Smooth muscle cell of the umbilical artery (primary cell): ENCODE measurements at places on chromosomes 7 and 10. TPM values are rescaled to one million over a fixed set of nuclear protein-coding genes. Genes with fewer than 3 reads are reported as not detected.

GPRIN2 gene
- not detected in 2 replicates for total RNA-seq

TSPAN15 gene
- total RNA-seq, result 10.1 and 35.0 TPM in 2 replicates

CABCOCO1 gene
- total RNA-seq, result 0.18 TPM in 1 of 2 replicates, not detected in the other

PLAC9 gene
- total RNA-seq, result 2.6 and 2.7 TPM in 2 replicates

PDZD7 gene
- total RNA-seq, result 1.2 and 1.5 TPM in 2 replicates

LIPJ gene
- total RNA-seq, result not detected in 2 replicates

TMEM273 gene
- not detected in 2 replicates for total RNA-seq

SEC24C gene
- total RNA-seq, result 47.2 and 88.3 TPM in 2 replicates

ERCC6 gene
- total RNA-seq, result 38.0 and 42.9 TPM in 2 replicates

OR6V1 gene
- total RNA-seq, result not detected in 2 replicates

EN2 gene
- under 0.01 TPM in 1 of 2 replicates, not detected in the other for total RNA-seq

SKIDA1 gene
- total RNA-seq, result 0.30 and 0.42 TPM in 2 replicates

VSTM2A gene
- not detected in 2 replicates for total RNA-seq

SFTPA1 gene
- total RNA-seq, result not detected in 2 replicates

CHST3 gene
- 13.1 and 35.0 TPM in 2 replicates for total RNA-seq

IFIT1B gene
- not detected in 2 replicates for total RNA-seq

MINDY3 gene
- total RNA-seq, result 36.2 and 36.5 TPM in 2 replicates

C7orf33 gene
- total RNA-seq, result not detected in 2 replicates
